Activated CD4-positive, alpha-beta memory T cell treated with anti-CD3 and anti-CD28 coated beads, Interleukin-2, amount 10 ng/mL, durations not matched to agents 7 days and 5 days (primary cell): ENCODE measurements at places on chromosomes 1 and 21.

DNA sequence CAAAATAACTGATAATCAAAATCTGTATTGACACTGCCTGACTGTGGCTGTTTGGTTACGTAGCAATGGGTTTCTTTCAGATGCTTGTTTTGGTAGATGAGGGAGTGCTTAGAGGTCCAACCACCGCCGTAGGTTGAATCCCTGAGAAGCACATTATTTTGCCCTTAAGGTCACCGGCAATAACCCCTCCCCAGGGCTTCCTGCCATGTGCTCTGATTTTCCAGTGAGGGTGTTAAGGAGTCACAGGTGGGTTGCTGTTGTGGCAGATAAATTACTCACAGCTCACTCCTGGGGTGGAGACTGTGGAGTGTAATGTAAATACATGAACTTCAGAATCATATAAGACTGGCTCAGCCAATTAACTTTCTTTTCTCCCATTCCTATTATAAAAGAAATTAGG, 81.5 kb upstream of the ZP4 start:
- DNase-seq, result no peak

DNA sequence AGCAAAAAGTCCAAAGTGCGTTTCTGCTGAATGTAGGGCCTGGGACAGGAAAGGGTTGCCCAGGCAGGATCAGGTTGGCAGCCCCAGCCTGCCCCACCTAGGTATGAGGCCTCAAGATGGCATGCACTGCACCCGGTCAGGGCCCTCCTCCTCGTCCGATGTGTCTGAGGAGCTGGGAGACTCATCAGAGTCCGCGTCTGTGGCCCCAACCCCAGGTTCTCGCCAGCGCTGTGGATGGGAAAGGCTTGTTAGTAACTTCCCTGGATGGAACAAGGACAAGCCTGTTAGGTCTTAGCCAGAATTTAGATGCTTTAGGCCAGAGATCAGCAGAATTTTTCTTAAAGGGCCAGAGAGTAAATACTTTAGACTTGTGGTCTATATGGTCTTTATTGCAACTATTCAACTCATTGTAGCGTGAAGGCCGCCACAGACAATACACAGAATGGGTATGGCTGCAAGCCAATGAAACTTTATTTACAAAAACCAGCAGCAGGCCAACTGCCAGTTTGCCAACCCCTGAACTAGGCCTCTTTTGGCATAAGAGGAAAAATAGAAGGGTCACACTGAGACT, 12.4 kb downstream of the PEA15 start:
- DNase-seq, result no peak

GRCh38 chr1:184530226-184530625, 143.4 kb downstream of the C1orf21 start:
- no peak for DNase-seq

- DNase-seq, result no peak
Measured at GRCh38 chr1:159700312-159700711, 14.1 kb downstream of the CRP start.

DNA sequence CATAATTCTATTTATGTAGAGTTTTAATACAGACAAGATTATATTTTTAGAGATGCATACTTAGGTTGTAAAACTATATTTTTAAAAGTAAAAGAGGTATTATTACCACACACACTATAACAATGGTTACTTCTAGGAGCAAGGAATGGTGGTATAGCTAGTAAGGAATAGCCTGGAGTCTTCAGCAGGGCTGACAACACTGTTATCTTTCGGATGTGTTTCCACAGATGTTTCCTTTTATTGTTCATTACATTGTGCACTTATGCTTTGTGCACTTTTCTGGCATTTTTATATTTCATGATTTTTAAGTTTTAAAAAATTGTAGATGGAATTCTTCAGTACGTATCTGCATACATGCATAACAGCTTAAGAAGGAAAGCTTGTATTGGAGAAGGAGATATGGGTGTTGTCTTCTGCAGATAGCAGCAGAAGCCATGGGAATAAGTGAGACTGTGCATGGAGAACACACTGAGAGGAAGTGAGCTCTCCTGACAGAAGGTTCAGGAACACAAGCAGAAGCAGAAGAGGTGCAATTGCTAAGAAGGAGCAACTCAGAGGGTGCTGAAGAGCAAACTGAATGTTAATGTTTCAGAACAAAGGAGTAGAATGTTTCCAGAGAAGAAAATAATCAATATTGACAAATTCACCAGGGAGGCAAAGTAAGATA, 91.8 kb downstream of the UCHL5 start:
- DNase-seq, result no peak
